ENCODE measurements at places on chromosomes 4 and X.

GRCh38 chr4:142262956-142263355 is 583.1 kb downstream of the INPP4B start:
- no peak for DNase-seq

DNA sequence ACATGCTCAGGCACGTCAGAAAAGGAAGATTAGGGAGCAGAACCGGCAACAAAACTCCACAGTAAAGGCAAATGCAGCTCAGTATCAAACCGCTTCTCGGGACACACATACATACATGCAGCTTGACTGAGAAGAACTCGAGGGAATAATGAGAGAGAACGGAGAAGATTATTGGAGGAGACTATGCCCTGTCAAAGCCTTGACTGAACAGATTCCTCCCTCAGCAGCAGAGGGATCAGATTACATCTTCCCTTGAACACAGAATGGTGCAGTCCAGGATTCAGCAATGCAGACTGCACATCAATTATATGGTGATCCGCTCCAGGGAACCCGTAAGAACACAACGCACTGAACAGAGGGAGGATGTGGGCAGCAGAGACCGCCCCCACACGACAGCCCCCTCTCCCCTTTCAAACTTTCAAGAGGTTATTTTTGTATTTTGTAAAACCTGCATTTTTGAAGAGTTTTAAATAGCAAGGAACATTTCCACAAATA is 183.2 kb downstream of the FBXW7 start:
- peak; percentile 99 for DNase-seq

DNA sequence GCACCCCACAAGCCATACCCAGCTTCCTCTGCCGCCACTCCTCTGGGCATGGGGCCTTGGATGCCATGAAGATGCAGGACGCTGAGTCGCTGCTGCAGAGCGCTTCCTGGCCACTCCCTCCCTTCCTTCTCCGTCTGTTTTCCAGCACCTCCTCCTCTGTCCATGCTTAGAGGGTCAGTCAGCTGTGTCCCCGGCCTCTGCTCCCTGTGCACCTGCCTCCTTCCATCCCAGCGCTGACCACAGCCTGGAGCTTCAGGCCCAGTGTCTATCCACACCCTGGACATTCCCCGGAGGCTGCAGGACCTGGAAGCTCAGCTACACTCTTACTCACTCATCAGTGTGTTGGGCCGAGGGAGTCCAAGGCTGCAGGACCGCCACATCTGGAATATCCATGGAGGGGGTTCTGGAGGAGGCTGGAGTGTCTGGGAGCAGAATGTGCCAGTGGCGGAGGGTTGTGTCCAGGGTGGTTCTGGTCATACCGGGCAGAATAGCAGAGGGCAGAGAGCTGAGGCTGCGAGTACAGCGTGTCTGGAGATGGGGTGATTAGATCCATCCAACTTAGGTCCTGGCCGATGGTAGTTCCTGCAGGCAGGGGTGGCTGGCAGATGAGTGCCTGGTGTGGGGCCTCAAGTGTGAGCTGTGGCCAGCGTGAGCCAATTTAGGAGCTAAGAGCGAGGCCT is 58.6 kb upstream of the ADRA2C start:
- DNase-seq = no peak

GRCh38 chrX:136646602-136647239 is 1.2 kb upstream of the CD40LG start:
- no peak for DNase-seq

DNA sequence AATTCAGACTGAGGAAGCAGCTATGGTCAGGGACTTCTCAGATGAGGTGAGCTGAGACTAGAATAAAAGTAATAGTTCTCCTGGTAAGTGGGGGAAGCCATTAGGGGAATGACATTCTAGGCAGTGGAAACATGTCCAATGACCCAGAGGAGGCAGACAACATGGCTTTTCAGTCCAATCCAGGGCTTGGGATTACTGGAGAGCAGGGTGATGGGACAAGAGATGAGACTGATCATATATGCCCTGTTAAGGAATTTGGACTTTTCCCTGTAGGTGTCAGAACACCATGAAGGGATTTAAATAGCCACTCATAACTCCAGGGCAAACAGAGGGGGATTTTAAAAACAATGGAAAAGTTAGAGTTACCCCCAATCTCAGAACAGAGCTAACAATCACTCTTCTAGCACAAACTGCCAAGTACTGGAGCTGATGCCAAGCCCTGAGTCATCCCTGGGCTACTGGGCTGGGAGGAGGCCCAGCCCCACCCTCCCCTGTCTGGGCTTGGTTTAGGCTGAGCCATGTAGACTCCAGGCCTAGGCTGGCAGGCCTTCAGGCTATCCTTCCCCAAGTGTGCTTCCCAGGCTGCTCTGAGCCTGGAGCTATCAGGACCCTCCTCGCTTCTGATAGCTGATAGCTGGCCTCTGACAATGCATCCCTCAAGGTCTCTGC is 22.7 kb upstream of the MSN start:
- peak; percentile 53 for DNase-seq

DNA sequence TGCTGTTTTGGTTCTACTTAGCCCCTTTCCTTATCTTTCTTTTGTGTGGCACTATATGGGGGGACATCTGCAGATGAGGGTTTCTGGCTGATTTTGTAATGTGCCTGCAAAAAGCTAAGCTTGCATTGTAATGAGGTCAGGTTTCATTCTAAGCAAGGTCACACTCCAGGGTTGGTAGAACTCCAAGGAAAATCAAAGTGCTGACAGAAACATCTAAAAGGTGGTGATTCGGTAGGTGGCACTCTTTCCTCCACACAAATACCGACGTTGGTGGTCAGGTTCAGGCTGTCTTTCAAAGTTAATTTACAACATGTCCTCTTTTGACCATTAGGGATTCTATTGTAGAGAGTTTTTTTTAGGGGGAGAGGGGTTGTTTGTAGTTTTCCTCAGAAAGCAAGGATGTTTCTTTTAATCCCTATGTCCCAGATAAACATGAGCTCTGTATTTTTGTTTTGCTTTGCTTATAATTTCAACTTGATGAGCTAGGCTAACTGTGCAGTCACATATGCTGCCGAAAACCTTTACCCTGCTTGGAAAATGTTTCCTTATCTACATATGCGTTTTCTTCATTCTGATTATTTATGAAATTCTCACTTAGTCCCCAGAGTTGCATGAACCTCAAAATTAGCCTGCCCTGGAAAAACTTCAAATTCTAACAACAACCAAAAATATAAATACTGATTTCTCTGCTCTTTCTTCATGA is 434.2 kb downstream of the PPARGC1A start:
- peak; percentile 96 for DNase-seq

DNA sequence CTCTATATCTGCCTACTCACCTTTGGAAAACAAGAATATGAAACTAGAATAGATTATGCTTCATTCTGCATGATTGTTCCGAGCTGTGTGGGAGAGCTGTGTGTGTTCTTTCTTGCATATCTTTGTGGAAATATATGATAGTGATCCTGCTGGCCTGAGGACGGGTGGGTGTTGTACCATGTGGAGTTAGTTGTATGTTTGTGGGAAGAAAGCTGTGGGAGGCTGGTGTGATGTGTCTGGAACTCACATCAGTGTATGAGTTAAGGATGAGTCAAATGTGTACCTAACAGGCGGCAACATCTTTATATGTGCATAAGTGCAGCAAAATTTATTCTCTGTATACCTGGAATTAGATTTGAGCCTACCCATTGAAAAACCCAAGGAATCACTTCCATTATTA is 208.1 kb upstream of the ADGRL3 start:
- no peak for DNase-seq

- no peak for DNase-seq
Measured at GRCh38 chr4:48490012-48490679, at the start of gene ZAR1. Gene ZAR1, plus strand, starts transcription at chr4:48490252. Its CDS starts 40 bp downstream, at chr4:48490292.

DNA sequence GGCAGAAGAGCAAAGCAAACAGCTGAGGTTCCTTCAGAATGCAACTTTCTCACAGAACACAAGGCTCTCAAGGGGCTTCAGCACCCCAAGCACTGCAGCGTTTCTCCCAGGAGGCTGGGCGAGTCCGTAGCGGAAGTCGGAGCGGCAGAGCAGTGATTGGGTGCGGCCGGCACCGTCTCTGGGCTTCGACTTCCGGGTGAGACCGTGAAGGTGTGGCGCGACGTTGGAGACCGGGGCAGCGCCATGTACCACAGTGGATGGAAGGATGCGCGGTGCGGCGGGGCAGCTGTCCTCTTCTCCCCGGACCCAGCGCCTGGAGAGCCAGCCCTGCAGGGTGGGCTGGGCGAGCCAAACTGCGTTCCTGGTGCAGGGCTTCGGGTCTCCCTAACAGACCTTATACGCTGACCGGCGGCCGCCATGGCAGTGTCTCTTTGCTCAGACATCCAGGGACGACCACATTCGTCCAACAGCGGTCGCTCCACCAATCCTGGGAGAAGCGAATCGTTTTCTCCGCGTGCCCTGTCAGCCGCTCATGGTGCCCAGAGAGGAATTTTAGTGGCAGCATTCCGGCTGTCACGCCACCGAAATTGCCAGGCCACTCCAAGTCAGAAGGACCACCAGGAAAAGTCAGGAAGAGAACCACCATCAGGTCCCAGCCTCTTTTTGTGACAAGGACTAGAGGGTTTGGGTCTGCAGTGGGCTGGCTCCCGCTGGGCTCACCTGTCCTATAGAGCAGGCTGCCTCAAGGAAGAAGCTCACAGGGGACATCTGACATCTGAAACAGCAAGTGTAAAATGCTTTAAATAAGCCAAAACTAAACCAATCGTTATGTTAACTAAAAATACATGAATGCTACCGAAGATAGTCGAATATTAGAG is 20.5 kb downstream of the TRIM61 start:
- peak; percentile 86 for DNase-seq

DNA sequence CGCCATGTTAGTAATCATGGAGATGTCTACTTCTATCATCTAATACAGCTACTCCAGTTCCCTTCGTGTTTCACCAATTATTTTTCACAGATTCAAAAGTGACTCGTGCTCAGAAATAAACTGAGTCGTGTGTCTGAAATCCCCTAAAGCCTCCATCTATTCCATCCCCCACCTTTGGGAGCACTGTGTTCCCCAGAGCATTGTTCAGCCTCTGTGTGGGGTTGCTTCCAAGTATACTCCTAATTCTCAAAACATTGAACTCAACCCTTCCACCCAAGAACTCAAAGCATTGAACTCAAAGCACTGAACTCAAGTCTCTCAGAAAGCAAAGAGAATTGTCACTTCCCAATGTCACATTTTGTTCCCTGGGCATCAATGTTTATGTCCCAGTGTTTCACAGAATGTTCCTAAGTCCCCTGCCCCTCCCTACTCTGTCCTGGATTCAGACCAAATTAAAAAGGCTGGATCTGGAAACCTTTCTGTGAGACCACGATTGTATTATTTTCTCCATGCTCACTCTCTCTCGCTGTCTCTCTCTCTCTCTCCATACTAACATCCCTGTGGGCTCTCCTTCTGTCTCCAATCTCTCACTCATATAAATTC is 138.5 kb upstream of the QRFPR start:
- no peak for DNase-seq

DNA sequence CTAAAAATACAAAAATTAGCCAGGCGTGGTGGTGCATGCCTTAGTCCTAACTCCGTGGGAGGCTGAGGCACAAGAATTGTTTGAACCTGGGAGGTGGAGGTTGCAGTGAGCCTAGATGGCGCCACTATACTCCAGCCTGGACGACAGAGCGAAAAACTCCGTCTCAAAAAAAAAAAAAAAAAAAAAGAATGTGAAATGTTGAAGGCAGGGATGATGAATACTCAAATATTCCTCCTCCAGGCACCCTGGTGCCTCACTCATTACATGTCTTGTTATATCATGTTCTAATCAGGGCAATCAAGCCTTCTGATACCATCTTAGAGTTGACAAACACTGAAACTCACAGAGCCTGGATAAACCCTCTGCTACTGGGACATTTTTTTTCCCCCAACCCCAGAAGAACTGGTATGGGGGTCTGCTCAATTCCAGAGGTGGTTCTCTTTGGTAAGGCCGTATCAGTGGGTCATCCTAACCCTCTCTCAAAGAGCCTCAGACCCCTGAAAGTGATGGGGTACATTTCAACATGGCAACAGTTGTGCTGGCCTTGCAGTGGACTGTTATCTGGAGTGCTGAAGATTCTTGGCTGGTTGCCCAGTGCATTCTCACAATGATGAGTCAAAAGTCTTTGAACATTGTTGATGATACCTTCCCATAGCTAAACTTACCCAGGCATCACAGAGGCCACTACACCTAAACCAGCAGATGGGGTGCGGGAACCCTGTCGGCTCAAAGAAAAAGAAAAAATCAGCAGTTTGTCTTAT is 2.4 kb upstream of the SH3KBP1 start:
- DNase-seq = no peak

DNA sequence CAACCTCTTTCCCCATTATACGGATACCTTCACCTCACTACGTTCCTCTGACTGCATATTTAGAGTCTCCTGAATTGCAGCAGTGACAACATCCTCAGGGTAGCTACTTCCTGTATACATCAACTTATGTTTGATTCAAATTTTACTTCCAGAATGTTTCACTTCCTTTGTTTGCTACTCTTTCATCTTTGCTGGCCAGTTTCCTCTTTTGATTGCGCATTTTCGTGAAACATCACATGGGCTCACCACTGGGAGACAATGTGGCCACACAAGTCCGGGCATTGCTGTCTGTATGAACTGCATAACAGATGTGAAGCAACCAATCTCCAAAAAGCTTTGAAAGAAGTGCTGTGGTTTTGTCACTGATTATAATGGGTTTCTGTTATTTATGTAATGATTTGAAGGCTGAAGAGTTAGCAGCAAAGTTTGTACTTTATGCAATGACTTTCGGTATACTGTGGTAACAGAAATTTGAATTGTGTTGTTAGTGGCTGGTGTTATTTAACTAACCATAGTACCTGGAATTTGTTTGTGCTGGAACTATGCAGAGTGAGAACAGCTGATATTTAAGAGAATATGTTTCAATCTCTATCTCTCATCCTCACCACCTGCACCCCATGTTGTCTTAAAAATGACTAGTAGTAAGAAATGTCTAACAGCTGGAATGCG is 7.4 kb downstream of the SNCA start:
- DNase-seq = no peak

DNA sequence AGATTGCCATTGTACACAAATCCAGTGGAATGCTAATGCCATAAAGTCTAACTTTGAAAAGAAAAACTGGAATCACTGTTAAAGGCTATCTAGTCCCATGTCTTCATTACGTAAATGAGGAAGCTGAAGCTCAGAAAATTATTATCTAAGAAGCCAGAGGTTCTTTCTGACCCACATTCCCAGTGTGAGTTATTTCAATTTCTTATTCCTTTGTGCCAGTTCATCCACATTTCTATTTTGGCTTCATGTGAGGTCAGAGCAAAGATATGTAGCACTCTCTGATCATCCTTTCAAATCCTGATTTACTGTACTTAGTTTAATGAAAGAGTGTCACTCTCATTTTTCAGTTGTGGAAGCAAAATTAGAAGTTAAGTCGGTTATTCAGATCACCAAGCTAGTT is 24.6 kb upstream of the NWD2 start:
- DNase-seq = no peak

- DNase-seq = no peak
Measured at GRCh38 chr4:132227151-132227856, 921.8 kb upstream of the PCDH10 start.
